HFFc6 (cell line): ENCODE measurements at places on chromosomes 2 and 18. TPM values are rescaled to one million over a fixed set of nuclear protein-coding genes. Genes with fewer than 3 reads are reported as not detected.

Gene GNLY
- total RNA-seq = not detected in 3 replicates

Gene LBX2
- total RNA-seq = 0.60 to 1.3 TPM (median 0.73 TPM) in 3 replicates

Gene TTL
- total RNA-seq = 46.2 to 64.1 TPM (median 57.6 TPM) in 3 replicates

Gene SERPINB11
- not detected in 3 replicates for total RNA-seq

Gene RGPD4
- 0.05 to 0.06 TPM in 2 of 3 replicates, not detected in the other for total RNA-seq

Gene TMEM163
- total RNA-seq = not detected in 3 replicates

Gene IL36RN
- total RNA-seq = not detected in 3 replicates

Gene INPP5D
- 0.19 TPM in 1 of 3 replicates, not detected in the others for total RNA-seq

Gene IRS1
- 34.8 to 47.2 TPM (median 41.0 TPM) in 3 replicates for total RNA-seq

Gene ADD2
- total RNA-seq = not detected in 3 replicates

Gene FTCDNL1
- total RNA-seq = 0.43 to 0.91 TPM (median 0.56 TPM) in 3 replicates

Gene C2orf66
- total RNA-seq = not detected in 3 replicates

Gene PROKR1
- total RNA-seq = not detected in 3 replicates

Gene GKN1
- not detected in 3 replicates for total RNA-seq

Gene REG1B
- not detected in 3 replicates for total RNA-seq

Gene CXCR4
- not detected in 3 replicates for total RNA-seq

Gene PTPRN
- 4.3 and 16.6 TPM in 2 replicates for total RNA-seq

Gene GALR1
- total RNA-seq = not detected in 3 replicates

Gene TUBA4B
- total RNA-seq = not detected in 3 replicates

Gene GKN2
- total RNA-seq = not detected in 3 replicates

Gene LRRC30
- total RNA-seq = not detected in 3 replicates
